ENCODE measurements at places on chromosomes 16 and 17.
A peak's percentile ranks its signal among the peaks of the same experiment; 100 is the strongest.

- DNase-seq, result no peak
These were observed 14.7 kb downstream of the CASKIN2 start for GRCh38 chr17:75500419-75501216.

DNA sequence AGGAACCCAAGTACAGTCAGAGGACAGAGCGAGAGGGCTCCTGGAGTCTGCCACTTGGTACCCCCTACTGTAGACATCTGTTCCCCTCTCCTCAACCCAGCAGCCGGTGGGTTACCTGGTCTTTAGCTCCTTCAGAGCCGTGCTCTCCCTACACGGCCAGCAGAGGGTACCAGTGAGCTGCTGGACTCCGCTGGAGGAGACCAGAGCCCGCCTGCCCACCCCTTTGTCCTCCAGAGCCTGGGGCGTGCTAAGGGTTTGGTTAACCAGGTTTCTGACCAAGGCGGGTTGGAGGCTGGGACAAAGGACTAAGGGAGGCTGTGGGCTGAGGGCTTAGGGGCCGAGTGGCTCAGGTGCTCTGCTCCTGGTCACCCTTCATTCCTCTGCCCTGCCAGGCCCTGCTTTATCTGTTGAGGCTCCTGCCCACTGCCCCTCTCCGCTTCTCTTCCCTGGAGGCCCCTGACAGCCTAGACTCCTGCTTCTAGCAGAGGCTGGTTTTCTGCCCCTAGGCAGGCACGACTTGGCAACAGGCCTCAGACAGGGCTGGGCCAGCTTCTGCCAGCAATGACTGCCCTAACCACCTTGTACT is 2.7 kb upstream of the HSD11B2 start:
- DNase-seq, result peak; percentile 53

DNA sequence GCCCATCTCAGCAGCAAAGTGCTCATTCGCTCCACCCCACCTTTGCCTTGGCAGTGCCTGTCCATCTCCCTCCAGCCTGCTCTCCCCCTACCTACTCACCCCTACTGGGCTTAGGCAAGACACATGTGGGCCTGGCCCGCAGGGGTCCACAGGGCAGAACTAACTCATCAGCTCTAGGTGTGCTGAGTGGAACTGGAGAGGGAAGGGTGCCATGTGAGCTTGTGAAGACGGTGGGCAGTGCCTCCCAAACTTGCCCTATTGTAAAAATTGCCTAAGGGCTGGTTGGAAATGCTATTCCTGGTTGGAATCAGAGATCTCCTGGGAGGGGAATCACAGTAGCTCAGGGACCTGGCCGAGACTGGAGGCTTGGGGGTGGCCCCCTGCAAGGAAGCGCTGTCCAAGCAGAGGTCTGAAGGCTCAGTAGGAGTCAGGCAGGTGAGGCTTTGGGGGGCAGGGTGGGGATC is 29.1 kb upstream of the TNS4 start:
- DNase-seq, result no peak

- no peak for DNase-seq
These were observed 26.3 kb downstream of the LAT start for GRCh38 chr16:29011112-29011511.

DNA sequence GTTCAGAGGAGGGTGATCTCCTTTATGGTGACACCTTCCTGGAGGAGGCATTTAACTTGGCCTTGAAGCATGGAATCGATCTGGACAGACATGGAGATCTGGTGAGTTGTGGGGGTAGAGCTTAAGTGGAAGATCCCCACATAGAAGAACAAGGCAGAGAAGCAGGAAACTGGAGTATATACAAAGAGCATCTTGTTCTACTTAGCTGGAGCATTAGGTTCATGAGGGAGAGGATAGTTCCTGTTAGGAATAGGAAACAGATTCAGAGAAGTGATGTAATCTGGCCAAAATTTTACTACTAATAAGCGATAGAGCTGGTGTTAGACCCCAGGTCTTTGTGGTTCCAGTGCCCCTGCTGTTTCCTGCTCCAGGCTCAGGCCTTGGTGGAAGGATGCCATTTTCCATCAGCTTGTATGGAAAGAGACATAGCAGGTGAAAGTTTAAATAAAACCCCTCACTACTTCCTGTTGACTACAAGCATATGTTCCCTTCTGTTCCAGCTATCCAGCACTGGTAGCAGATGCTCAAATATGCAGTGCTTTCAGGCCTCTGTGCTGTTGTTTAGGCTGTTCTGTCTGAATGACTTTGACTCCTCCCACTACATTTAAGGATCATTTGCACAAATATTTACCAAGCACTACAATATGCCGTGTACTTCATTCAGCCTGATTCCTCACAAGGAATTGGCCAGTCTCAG is 9.4 kb downstream of the RPAIN start:
- DNase-seq, result no peak

Measured in activated CD4-positive, alpha-beta T cell treated with anti-CD3 and anti-CD28 coated beads for 4 hours (primary cell).